ENCODE measurements at places on chromosomes 11 and 22.
A peak's percentile ranks its signal among the peaks of the same experiment; 100 is the strongest.

GRCh38 chr11:117976445-117976844 lies 9.7 kb upstream of the IL10RA start:
- DNase-seq = no peak

- DNase-seq = no peak
Measured at GRCh38 chr11:6634534-6634933, 15.3 kb upstream of the TPP1 start.

DNA sequence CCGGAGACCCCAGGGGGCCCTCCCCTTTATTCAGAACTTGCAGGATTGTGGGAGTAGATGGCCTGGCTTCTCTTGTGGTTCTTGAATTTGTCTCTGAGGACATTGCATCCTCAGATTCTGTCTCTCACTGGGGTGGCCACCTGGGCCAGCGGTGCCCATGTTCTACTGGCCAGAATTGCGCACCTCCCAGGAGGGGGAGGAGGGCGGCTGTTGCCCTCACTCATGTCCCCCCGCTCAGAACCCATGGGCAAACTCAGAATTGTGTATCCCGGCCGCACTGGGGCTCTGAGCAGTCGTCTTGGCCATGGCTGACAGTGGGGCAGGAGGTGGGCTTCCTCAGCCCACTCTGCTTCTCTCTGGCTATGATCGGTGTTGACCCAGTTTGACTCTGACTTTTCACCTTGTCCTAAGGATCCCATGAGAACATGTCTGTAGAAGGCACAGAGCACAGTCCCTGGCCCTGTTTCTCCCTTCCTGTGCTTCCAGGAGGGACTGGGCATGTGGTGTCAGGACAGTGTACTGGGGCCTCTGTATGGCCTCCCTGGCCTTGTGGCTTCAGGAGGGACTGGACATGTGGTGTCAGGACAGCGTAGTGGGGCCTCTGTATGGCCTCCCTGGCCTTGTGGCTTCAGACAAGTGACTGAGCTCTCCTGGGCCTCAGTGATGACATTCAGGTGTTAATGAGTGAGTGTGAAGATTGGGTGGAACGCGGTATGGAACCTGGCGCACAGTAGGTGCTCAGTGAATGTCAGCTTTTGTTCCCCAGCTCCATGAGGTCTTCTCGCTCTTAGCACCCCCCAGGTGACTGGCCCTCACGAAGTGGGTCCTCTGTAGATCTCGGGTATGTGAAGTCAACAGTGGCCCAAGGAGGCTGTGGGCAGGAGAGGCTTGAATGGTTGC lies 99.3 kb downstream of the TBC1D22A start:
- DNase-seq = no peak

GRCh38 chr22:46047226-46047625 lies 70.3 kb upstream of the WNT7B start:
- DNase-seq = no peak

- DNase-seq = no peak
Measured at GRCh38 chr11:102244681-102245409, 72.4 kb upstream of the BIRC3 start.

GRCh38 chr11:13109616-13110015 lies 100.5 kb downstream of the RASSF10 start:
- no peak for DNase-seq

- DNase-seq = no peak
Measured at GRCh38 chr22:50034126-50035081, 21.8 kb upstream of the IL17REL start.

DNA sequence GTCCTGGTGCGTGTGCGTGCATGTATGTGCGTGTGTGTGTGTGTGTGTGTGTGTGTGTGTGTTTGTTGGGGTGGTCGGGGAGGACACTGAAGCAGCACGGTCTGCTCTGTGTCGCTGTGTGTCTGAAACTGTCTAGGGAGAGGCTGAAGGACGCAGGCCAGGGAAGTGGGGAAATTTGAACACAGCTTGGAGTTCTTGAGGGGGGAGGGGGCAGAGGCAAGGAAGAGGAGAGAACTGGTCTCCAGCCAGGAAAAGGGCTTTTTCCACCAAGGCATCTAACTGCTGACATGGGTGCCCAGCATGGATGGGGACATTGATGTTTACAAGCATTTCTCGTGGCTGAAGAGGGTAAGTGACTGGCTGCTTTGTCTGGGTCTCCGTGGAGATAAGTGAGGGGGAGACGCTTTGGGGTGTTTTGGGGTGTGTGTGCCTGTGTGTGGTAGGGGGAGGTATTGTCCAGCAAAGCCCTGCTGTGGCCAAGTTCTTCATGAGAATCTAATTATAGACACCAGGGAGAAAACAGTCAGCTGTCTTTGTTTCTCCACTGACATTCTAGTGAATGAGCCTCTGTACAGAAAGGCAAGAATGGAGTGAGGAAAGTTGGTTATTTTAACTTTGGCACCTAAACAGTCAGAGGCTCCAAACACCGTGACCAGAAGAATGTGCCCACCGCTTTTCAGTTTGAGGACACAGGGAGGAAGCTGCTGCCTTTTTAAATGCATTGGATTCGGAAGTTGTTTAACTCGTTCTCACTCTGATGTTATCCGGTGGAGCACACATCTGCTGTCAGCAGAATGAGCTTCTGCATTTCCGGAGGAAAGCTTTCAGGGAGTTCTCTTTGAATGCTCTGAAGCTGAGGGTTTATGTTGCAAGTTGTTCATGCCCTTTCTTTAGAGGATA lies 63.7 kb downstream of the PPFIBP2 start:
- DNase-seq = peak; percentile 60

GRCh38 chr11:72078477-72078876 lies 1.9 kb downstream of the NUMA1 start:
- DNase-seq = no peak

- DNase-seq = no peak
Measured at GRCh38 chr11:117424781-117425180, 97.1 kb downstream of the CEP164 start.

GRCh38 chr11:32584921-32585320 lies 1.3 kb downstream of the EIF3M start:
- peak; percentile 44 for DNase-seq

DNA sequence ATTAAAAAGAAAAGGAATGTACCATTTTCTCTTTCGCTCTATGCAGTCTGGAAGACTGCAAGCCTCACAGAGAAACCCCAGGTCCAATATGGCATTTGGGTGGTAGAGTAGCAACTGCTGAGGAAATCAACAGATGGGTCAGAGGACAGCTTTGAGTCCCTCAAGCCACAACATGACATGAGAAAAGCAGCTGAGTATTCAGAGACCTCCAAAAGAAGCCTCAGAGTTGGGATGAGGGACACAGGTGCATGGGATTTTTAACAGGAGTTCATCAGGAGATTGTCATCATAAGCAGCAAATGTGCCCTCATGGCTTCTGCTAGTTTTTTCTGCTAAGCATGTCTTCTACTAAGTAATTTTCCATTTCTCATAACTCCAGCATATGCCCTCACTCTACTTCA lies 111.6 kb downstream of the BLID start:
- DNase-seq = no peak

DNA sequence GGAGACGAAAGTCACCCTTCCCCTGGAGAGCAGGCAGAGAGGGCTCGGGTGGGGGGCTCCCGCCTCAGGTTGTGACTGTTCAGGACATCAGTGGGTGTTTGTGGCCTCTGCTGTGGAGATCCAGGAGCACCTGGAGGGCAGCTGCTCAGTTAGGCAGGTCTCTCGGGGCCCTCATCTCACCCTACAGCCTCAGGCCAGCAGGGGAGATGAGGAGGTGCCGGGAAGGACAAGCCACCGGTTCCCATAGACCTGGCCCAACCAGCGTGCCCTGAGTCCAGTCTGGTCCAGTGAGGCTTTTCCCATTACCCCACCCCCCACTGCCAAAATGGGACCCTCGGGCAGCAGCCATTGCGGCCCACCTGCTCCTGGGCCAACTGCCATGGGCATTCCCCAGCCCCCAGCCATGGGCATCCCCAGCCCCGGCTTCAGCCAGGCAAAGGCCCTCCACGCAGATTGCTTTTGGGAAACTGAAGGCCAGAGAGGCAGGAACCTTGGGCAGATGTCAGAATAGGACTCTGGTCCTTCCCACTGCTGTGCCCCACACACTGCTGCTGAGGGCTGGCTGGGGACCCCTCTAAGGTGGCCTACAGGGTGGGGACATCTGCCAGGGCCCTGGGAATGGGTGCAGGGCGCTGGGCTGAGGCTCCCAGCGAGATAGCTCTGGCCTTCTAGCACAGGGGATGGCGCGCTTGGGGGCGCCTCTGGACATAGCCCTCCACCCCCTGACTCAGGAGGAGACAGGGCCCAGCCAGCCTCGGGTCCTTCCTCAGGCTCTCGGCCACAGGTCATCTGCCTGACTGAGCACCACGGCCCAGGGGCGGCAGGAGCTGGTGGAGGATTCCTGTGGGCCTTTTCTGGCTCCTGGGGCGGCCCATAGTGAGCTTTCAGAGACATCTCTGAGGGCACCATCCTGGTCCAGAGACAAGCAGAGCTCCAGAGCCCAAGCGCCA lies 4.8 kb downstream of the PIM3 start:
- no peak for DNase-seq

GRCh38 chr11:128339792-128340191 lies 247.6 kb downstream of the ETS1 start:
- no peak for DNase-seq

DNA sequence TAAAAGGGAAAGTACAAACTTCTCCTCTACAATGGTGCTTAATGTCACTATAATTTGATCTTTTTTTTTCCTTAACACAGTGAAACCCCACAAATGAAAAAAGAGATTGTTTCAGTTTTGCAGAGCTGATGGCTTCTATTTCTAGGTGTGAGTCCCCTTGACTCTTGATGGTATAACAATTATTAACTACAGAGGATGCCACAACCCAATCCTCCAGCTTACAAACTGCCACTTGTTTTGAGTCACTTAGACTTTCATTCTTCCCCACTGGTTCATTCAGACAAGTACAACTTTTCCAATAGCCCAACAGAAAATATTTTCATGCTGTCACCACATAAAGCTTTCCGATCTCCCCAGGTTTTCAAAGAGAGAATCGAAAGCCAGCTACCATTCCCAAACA lies 812.2 kb downstream of the LRRC4C start:
- no peak for DNase-seq

GRCh38 chr11:113697756-113698407 lies 8.2 kb downstream of the TMPRSS5 start:
- no peak for DNase-seq

DNA sequence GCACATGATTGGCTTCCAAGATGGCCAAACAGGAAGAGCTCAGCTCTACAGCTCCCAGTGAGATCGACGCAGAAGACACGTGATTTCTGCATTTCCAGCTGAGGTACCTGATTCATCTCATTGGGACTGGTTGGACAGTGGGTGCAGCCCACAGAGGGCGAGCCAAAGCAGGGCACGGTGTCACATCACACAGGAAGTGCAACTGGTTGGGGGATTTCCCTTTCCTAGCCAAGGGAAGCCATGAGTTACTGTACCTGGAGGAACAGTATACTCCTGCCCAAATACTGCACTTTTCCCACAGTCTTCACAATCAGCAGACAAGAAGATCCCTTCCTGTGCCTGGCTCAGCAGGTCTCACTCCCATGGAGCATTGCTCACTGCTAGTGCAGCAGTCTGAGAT lies 131.2 kb downstream of the DLG2 start:
- no peak for DNase-seq

GRCh38 chr22:28810821-28811491 lies 10.6 kb upstream of the XBP1 start:
- no peak for DNase-seq

DNA sequence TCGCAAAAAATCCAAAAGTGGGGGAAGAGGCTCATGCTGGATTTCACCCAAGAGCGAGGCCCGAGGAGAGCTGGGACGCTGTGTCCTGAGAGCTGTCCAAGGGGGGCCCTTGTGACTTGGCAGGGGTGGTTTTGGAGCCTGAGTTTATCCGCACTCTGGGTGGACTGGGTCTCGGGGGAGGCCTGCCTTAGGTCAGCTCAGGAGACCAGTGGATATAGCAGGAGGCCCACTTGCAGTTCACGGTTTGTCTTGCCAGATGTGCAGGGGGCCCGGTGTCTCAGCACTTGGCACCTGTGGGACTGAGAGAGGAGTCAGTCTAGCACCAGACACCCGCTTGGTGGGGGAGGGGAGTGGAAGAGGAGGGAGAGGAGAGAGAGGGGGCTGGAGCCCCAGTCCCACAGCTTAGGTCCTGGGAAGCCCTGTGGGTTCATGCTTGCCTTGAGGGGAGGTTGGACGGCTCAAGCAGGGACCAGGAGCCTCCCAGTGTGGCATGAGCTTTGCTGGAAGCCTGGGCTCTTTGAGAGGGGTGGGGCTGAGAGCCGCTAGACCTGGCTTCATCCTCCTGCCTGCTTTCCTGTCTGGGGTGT lies 33.4 kb downstream of the PARVB start:
- no peak for DNase-seq

GRCh38 chr11:37972691-37973090 lies 1374.7 kb upstream of the RAG2 start:
- DNase-seq = peak; percentile 4

DNA sequence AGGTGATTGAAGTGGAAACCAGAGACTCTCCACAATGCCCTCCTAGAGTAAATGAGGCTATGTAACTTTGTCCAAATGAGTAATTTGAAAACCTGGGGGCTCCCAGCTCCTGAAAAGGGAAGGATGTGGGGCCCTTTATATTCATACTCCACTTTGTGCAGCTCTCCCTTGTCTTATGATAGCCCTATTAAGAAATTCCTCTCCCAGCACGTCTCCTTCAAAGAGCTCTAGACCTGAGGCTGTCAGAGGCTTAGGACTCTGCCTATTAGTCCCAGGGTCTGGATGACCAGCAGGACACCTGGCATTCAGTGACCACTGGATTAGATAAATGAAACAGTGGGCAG lies 2.1 kb downstream of the SLC43A1 start:
- DNase-seq = no peak

DNA sequence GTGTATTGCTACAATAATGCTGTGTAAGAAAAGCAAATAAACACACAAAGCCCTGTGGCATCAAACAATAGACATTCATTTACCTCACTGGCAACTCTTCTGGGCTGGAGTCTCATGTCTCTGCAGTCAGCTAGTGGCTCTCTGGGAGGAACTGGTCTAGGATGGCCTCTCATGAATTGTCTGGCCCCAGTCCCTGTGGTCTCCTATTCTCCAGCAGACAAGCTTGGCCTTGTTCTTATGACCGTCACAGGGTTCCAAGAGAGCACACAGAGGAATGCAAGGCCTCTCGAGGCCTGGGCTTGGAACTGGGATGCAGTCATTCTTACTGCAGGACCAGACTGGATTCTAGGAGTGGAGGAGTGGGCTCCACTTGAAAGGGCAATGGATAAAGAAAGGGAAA lies 141.2 kb upstream of the NTM start:
- DNase-seq = no peak

DNA sequence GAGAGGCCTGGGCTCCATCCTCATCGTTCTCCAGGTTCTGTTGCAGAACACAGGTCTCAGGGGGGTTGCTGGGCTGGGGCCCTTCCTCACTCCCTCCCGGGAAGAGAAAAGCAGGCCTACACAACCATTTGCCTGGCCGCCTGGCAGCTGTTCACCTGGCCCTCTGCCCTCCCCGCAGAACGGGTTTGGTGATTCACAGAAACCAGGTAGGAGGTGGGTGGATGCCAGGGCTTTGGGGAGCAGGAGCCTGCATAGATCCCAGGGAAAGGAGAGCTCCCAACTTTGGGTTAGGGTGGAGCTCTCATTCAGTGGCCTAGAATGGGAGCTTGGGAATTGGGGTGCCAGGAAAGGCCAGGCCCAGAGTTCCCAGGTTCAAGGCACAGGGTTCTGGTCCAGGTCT lies 995 bp downstream of the TMEM134 start:
- peak; percentile 57 for DNase-seq

Data from small intestine (tissue), 16 donors.